ENCODE measurements at places on chromosomes 7 and 10.

DNA sequence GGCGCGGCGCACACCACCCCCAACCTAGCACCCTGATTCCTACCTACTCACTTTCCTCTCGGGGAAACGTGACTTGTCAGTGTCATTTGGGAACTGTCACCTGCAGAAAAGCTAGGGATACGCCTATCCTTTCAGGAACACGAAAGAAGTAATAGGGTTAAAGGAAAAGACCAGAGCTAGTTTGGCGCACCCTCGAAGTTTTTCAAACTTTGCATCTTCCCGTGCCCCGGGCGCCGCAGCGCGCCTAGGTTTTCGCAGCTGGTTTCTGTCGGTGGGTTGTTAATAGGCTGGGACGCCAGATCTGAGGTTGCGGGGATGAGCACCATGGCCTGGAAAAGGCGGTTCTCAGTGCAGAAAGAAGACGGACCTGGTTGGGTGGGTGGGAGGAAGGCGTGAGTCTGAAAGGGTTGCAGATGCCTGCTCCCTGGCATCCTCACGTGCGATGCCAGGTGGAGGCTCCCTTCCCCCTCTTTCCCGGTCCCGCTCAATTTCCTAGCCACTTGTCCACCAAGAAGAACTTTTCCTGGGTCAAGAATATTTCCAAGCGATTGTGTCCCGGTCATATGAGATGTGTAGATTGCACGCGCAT lies 568 bp upstream of the MEOX2 start:
- no peak for DNase-seq

GRCh38 chr10:1686491-1686749 lies 50.9 kb downstream of the ADARB2 start:
- DNase-seq: no peak

GRCh38 chr7:124369310-124369709 lies 336.4 kb upstream of the TMEM229A start:
- DNase-seq: no peak

GRCh38 chr7:102140952-102141370 lies 145.7 kb upstream of the SH2B2 start:
- DNase-seq: no peak

DNA sequence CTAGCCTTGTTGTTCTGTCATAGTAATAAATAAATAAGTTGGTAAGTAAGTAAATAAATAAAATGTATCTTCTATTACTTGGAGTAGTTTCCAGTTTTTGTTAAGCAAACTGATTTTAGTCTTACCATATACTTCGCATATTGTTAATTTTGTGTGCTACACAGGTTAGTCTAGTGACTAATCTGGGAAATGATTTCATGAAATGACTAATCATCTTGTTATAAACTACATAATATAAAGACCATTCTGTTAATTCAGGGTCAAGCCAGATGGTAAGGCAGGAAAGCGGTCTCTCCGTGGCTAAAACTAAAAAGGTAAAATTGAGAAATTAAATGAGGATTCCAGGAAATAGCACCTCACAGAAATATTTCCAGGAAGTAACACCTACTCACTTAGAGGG lies 58.5 kb upstream of the FOXP2 start:
- DNase-seq: no peak

DNA sequence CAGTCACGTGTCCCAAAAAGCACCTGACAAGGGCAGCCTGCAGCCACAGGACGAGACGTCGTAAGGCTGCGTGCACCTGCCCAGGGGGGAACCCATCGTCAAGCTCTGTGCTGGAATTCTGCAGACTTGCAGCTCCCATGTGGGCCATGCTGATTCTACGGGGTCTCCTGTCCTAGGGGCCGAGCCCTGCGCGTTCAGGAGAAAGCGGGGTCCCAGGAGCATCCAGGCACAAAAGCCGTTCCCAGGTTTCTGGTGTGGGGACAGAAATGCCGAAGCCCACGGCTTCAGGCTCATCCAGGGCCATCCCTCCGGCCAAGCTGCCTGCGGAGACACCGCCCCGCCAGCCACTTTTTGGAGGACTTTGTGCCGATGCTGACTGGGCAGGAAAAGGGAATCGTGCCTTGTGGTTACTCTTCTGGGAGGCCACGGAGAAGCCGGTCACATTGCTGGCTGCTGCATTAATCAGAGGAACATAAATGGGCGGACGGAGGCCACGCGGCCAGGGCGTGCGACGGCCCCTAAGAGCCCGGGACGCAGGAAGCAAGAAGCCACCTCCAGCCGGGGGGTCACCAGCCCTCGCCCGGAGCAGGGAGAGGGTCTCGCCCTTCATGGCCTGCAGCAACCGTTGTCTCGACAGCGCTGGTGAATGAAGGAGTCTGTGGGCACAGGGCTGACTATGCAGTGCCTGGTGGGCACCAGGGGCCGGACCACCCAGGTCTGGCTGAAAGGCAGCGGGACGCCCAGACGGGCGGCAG lies 62.6 kb upstream of the PDGFA start:
- no peak for DNase-seq

GRCh38 chr7:100141555-100141949 lies 7.2 kb upstream of the LAMTOR4 start:
- DNase-seq: no peak

GRCh38 chr7:84372155-84372621 lies 177.6 kb upstream of the SEMA3A start:
- no peak for DNase-seq

- DNase-seq: no peak
Observed at GRCh38 chr10:67804395-67804678, 33.7 kb downstream of the DNAJC12 start.

DNA sequence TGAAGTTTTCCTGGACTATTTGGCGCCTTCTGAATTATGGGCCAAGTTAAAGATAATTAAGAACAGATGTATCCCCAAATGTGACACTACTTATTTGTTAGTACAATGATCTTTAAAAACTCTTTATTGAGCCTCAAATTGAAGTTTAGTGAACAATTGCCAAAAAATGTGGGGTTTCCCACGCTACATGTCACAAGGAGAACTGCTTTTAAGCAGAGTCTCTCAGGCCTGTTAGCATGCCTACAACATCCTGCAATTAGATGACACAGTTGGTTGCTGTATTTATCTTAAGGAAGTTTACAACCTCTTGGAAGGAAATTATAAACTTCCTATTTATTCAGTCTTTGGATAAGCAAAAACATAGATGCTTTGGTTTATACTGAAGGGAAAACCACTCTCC lies 733.0 kb downstream of the TNS3 start:
- no peak for DNase-seq

GRCh38 chr7:117648203-117648866 lies 168.5 kb downstream of the CFTR start:
- no peak for DNase-seq

GRCh38 chr10:33187427-33187999 lies 147.0 kb downstream of the NRP1 start:
- DNase-seq: no peak

DNA sequence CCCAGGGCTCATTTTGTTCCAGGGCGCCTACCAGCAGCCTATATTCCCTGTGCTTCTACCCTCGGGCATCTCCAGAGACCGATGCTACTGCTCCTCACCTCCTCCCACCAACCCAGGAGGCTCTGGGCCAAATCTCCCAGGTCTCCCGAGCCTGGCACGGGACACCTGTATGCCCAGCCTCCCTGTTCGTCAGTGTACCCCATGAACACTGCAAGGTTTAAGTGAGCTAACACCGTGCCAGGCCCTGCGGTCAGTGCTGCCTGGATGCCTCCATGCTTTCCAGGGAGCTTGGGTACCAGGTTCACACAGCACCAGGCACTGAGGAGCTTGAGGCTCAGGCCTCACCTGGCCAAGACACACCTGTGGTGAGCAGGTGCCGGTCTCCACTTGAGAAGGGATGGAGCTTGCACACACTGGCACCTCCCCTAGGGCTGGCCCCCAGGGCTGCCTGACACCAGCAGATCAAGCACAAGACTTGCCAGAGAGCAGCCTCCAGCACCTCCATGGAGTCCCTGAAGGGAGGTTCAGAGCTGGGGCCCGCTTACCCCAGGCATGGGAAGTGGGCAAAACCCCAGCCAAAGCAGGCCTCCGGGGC lies 80.3 kb downstream of the FAM53B start:
- no peak for DNase-seq

- DNase-seq: no peak
Observed at GRCh38 chr10:60299961-60300883, 89.5 kb downstream of the ANK3 start.

DNA sequence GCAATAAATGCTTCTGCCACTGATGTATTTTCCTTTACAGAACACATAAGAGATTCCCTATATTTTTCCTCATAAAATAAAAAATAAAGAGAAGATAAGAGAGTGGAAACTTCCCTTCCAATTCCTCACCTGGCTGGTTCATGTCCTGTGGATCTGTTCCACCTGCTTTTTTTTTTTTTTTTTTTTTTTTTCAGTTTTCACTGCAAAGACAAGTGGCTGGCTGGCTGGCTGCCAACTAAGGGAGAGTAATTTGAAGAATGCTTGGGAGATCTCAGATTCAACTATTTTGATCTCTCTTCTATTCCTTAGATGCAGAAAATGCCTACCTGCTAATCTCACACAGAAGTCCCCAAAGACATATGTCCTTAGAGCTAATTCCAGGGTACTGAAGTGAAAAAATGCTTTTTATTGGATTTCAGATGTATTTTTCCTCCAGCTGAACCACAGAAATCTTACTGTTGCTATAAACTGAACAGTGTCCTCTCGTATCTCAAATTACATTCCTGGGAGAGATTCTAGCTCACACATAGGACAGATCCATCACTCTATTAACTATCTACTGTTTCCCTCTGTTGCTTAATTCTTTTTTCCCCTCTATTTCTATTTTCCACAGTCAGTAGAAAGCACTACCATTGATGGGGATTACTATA lies 120.8 kb downstream of the NRCAM start:
- DNase-seq: no peak

DNA sequence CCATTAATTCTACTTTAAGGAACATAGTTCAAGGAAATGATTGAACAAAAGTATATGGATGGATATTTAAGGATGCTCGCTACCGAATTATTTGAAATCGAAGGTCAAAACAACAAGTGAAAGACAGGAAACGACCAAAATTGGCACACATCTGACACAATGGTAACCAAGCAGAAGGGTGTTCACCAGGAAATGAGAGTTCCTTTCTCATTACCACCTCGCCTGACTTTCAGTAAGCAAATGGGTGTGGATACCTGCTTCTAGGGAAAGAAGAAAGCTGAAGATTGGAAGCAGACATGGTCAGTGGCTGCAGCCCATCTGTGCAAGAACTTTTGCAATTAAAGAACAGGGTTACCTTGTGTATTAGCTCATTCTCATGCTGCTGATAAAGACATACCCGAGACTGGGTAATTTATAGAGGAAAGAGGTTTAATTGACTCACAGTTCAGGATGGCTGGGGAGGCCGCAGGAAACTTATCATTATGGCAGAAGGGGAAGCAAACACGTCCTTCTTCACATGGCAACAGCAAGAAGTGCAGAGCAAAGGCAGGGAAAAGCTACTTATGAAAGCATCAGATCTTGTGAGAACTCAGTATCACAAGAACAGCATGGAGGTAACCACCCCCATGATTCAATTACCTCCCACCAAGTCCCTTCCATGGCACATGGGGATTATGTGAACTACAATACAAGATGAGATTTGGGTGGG lies 6.2 kb upstream of the TMEM273 start:
- no peak for DNase-seq

DNA sequence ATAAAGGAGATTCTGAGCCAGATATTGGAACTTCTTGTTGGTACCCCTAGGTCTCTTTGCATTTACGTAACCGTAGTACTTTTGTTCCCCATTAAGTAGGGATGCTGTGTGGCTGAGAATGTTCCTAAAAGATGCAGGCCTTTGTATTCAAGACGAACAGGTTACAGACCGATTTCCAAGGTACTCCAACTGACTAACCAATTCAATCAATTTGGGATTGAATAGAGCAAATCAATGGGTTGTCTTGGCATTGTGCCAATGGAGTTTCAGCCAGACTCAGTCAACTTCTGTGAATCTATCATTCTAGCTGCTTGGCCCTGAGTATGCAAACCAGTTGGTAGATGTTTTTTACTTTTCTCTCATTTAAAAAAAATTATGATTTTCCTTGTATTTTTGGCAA lies 347.3 kb upstream of the NPVF start:
- no peak for DNase-seq

- no peak for DNase-seq
Observed at GRCh38 chr7:65938336-65938895, 43.6 kb downstream of the GUSB start.

- DNase-seq: no peak
Observed at GRCh38 chr7:108239501-108240225, 109.5 kb upstream of the LAMB4 start.

- DNase-seq: no peak
Observed at GRCh38 chr10:12661671-12662070, 312.3 kb downstream of the CAMK1D start.

GRCh38 chr10:102714621-102715455 lies at the start of gene SFXN2:
Gene SFXN2, plus strand, starts transcription at chr10:102714636. Its CDS starts 12,001 bp downstream, at chr10:102726637.
- DNase-seq: peak; percentile 16

GRCh38 chr7:97012365-97013133 lies 7.2 kb downstream of the DLX6 start:
- no peak for DNase-seq

- DNase-seq: no peak
Observed at GRCh38 chr10:29756451-29756850, 121.7 kb upstream of the SVIL start.

- no peak for DNase-seq
Observed at GRCh38 chr10:60825520-60825919, 47.2 kb downstream of the CDK1 start.

GRCh38 chr10:118028619-118029018 lies 18.1 kb downstream of the RAB11FIP2 start:
- DNase-seq: no peak

DNA sequence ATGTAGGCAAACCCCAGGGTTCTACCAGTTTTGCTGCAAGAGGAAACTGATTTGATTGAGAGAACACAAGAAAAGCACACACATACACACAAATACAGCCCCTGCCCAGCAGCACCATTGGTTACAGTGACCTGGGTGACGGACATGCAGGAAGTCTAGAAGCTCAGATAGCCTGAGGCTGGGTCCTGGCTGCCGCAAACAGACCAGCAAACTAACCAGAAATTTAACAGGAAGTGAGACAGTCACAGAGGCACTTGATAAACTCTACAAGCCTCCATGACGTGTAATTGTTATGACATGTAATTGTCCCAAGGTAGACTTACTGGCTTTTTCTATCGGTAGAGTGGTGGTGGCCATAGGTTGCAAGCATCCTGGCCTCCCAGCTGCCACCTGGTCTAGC lies 58.9 kb downstream of the PRKAR2B start:
- no peak for DNase-seq

- DNase-seq: no peak
Observed at GRCh38 chr10:114547056-114547455, 111.0 kb downstream of the ABLIM1 start.

- no peak for DNase-seq
Observed at GRCh38 chr7:127705461-127705959, 53.5 kb downstream of the SND1 start.

DNA sequence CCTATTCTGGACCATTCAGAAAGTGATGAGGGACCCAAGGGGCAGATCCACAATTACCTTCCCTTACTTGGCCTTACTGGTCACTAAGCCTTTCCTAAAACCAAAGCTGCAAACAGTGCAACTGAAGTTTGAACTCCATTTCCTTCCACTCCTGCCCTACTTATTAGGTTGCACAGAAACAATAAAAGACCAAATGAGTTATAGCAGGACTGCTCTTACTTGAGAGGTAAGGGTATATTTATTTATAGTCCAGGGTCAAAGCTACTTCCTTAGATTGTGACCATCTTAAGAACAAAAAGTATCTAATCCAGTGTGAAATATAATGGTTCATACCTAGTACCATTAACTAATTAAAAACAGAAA lies 27.0 kb downstream of the CDK6 start:
- no peak for DNase-seq

- DNase-seq: no peak
Observed at GRCh38 chr7:1721047-1721690, 51.1 kb downstream of the ELFN1 start.

- DNase-seq: no peak
Observed at GRCh38 chr7:23531050-23531793, 559 bp downstream of the TRA2A start.

- no peak for DNase-seq
Observed at GRCh38 chr7:24366876-24367275, 82.9 kb downstream of the NPY start.

Data from activated CD4-positive, CD25-positive, alpha-beta regulatory T cell (primary cell).